Mucosa of gallbladder (tissue), 1 donor: ENCODE measurements at places on chromosomes 7 and 10.

DNA sequence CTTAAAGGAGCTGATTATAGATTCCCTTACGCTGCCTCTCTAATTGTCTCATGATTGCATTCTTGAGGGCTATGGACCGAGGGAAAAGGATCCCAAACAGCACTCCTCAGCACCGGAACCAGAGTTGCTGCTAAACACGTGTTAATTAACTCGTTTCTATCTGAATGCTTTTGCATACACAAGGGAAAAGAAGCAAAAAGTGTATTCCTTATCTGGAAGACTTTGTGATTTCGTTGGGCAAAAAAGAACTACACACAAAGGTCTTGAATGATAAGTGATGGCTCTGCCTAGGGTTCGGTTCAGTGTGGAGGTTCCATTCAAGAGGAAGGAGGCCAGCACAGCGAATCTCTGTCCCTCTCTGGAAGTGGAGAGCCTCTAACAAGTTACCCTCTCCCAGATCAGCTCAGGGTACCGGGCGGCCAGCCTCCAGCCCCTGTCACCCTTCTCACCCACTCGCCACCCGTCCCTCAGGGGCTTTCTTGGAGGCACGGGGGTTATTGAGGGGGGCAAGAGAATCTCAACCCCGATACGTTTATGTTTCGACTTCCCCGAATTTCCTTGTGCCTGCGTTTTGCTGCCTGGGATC, 515 bp upstream of the SLC4A2 start:
- DNase-seq = no peak

- no peak for DNase-seq
Observed at GRCh38 chr10:71301371-71301916, 17.6 kb upstream of the SLC29A3 start.

DNA sequence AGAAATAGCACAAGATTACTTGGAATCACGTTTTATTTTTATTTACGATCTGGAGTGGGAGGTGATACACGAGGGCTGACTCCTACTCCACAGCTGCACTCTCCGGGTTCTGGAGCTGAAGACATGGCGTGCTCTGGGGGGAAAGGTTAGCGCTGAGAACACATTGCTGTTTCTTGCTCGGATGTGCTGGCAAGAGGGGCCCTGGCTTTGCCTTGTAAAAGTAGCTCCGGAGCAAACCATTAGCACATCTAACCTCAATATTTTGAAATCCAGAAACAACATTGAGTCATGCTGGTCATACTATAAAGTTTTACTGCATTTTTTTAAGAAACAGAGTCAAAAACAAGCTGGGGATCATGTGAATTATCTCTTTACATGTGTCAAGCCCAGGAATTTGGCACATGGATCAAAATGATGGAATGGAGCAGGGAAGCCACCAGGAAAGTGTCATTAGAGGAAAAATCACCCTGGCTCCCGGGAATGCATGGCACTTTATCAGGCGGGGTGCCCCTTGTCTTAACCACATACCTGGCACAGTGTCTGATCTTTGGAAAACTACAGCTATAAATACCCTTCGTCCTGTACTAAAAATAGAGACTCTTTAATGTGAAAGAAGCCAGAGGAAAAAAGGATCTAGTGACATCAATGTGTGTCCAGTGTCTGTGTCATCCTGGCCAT, 31.6 kb upstream of the LYZL1 start:
- DNase-seq = peak; percentile 47

GRCh38 chr7:43242628-43243255, 130.3 kb downstream of the HECW1 start:
- no peak for DNase-seq

DNA sequence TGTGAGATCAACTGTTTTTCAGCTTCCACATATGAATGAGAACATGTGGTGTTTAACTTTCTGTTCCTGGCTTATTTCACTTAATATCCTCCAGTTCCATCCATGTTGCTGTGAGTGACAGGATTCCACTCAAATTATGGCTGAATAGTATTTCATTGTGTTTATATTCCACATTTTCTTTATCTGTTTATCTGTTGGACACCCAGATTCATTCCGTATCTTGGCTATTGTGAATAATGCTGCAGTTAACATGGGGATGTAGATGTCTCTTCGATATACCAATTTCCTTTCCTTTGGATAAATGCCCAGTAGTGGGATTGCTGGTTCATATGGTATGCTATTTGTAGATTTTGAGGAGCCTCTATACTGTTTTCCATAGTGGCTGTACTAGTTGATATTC, 47.9 kb downstream of the GALNT11 start:
- no peak for DNase-seq

DNA sequence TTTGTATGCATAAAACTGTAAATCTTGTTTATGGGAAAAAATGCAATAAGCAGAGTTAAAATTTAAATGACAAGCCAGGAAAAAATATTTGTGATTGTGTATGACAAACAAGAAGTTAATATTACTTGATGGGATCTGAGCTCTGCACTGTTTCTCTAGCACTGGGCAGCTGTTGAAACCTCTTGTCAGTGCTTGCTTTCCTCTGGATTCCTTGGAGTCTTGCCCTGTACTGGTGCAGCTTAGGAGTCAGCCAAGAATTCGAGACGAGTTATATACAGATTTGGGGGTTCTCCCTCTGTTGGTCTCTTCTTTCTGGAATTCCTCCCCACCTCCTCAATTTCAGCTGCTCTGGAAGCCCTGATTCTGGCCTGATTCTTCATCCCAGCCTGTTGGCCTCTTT, 24.3 kb upstream of the OPN4 start:
- no peak for DNase-seq
